Astrocyte (in vitro differentiated cells and primary cell): ENCODE measurements at places on chromosomes 1 and 21. TPM values are rescaled to one million over a fixed set of nuclear protein-coding genes. Genes with fewer than 3 reads are reported as not detected.

- no peak for DNase-seq
Observed at GRCh38 chr21:37550618-37551330, 184.2 kb downstream of the DYRK1A start.

DNA sequence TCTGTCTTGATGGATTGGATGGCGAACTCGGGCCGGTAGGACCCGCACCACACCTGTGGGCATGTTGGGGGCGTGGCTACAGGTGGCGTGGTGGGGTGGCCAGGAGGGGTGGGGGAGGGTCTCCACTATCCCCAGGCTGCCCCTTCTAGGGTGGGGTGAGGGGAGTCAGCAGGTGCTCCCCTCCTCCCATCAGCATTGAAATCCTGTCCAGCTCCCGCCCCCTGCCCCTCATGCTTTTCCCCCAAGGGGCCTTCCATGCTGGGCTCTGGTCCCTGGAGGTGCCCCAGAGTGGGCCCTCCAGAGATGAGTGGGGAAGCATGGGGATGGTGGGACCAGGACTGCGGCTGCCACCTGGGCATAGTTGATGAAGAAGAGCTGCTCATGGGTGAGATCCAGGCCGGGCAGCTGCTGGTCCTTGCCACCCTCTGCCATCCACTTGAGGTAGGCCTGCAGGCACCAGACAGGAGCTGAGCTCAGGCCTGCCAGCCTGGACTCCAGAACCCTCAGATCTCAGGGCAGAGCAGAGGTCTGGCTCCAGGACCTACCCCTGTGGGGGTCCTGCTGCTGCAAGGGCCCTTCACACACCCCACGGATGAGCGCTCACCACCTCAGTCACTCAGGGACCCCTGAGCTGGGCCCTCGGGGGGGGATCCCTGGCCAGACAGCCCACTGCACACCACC is 5.1 kb downstream of the PRXL2B start:
- no peak for DNase-seq

DNA sequence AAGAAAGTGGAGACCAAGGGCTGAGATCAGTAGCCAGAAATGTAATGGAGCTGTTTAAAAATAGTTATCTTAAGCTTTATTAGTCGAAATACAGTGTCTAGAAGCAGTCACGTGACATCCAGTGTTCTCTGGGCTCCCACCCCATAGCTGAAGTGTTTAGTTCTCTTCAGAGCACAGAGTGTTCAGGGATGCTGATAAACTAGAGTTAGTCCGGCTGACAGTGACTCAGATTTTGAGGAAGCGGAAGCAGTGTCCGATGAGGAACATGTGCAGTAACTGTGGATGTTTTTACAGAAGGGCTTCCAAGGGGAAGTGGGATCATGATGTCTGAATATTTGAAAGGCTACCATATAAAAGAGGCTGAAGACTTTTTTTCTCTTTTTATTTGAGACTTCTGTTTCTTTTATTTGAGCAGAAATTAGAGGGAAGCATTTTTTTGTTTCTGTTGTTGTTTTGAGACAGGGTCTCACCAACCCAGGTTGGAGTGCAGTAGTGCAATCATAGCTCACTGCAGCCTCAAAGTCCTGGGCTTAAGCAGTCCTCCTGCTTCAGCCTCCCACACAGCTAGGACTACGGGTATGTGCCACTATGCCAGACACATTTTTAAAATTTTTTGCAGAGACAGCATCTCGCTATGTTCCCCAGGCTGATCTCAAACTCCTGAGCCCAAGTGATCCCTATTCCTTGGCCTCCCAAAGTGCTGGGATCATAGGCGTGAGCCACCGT is 124.2 kb downstream of the GALNT2 start:
- DNase-seq: peak; percentile 57

DNA sequence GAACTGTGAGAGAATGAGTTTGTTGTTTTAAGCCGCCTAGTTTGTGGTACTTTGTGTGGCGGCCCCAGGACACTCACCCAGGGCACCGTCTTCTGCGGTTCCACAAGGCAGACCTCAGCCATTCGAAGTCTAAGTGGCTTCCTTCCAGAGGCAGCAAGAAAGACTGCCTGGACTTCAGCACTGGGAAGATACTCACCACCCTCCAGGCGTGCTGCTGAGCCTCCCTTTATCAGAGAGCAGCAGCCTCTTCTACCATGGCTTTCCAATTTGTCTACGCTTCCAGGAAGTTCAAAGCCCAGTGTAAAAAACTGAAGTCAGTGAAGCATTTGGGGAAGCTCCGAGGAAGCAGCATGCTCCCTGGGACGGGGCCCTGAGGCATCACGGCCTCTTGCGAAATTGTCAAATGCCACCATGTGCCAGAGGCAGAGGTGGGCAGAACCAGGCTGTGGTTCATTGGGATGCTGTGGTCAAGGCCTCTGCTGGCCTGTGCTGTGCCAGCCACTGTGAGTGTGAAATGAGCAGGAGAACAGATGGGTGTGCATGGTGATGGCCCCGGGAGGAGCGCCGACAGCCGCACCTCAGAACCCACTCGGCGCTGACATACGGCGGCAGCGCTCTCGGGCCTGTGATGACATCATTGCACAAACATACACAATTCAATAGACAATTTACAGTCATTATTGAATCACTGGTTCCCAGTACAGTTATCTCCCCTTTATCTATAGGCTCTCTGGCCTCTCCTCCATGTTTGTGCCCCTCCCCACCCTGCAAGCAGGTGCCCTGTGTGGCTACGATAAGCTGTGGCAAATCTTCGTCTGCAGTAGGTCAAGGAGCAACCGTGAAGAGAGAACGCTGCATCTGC is 110.4 kb downstream of the PDE9A start:
- no peak for DNase-seq

GRCh38 chr1:80987106-80987505 is 813.6 kb upstream of the ADGRL2 start:
- DNase-seq: peak; percentile 1

- no peak for DNase-seq
Observed at GRCh38 chr1:66641891-66642473, 108.0 kb downstream of the SGIP1 start.

- no peak for DNase-seq
Observed at GRCh38 chr1:153535242-153536011, at the start of gene S100A6. Gene S100A6, minus strand, starts transcription at chr1:153535991. Its CDS starts 652 bp downstream, at chr1:153535339.

- DNase-seq: no peak
Observed at GRCh38 chr1:2848006-2848670, 46.6 kb upstream of the TTC34 start.

DNA sequence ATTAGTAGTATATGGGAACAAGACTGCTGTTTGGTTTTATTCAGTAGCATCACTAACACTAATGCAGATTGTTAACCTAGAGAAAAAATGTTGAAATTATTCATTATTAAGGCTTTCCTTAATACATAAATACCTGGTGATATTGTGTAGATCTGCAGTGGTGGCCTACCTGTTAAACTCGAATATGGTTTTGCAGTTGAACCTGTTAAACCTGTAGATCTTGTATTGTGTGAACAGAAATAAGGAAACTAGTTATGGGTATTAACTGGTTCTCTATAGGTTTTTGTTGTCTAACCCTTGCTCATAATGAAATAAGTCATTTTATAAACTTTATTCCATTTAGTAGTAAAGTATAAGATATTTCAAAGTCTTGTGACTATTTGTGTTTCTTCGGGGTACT is 23.9 kb downstream of the PKN2 start:
- no peak for DNase-seq

DNA sequence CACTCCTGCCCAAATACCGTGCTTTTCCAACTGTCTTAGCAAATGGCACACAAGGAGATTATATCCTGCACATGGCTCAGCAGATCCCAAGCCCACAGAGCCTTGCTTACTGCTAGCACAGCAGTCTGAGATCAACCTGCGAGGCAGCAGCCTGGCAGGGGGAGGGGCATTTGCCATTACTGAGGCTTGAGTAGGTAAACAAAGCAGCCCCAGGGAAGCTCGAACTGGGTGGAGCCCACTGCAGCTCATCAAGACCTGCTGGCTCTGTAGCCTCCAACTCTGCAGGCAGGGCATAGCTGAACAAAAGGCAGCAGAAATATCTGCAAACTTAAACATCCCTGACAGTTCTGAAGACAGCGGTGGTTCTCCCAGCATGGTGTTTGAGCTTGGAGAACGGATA is 70.1 kb upstream of the PTBP2 start:
- DNase-seq: no peak

DNA sequence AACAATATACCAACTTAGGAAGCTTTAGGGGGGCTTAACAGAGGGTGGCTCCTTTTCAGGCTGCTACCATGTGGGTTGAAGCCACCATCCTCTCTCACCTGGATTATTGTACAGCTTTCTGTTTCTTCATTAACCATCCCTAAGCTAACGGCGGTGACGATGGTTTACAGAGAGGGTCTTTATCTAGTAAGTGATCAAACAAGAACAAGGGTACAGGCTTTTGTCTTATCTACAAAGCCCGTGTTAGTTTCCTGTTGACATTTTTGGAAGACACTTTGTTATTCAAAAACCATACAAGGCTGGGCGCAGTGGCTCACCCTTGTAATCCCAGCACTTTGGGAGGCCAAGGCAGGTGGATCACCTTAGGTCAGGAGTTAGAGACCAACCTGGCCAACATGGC is 20.4 kb downstream of the SLC25A33 start:
- DNase-seq: no peak

GRCh38 chr1:217026531-217026930 is 303.3 kb upstream of the ESRRG start:
- DNase-seq: peak; percentile 19

- DNase-seq: no peak
Observed at GRCh38 chr1:87830432-87830978, 501.8 kb downstream of the LMO4 start.

- no peak for DNase-seq
Observed at GRCh38 chr1:156638189-156638985, 3.5 kb upstream of the BCAN start.

DNA sequence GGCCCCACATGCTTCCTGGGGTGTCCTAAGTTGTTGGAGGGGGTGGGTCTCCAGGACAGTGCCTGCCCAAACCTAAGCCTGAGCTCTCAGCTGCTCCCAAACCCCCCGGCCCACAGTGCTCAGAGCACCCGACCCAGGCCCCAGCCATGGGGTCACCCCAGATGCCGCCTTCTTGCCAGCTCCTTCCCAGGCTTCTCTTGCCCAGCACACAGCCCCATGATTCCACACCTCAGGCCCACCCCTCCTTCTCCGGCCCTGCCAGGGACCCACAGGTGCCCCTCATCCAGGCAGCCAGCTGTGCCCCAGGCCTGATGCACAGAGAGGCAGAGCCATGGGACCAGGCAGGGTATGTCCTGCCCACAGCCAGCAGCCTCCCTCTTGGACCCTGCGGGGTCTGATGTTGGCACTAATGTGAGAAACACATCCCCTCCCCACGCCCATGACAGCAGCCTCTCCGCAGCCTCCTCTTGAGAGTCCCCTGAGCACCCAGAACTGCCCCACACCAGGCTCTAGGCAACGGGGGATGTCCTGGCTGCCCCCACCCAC is 4.9 kb downstream of the WNT9A start:
- no peak for DNase-seq

DNA sequence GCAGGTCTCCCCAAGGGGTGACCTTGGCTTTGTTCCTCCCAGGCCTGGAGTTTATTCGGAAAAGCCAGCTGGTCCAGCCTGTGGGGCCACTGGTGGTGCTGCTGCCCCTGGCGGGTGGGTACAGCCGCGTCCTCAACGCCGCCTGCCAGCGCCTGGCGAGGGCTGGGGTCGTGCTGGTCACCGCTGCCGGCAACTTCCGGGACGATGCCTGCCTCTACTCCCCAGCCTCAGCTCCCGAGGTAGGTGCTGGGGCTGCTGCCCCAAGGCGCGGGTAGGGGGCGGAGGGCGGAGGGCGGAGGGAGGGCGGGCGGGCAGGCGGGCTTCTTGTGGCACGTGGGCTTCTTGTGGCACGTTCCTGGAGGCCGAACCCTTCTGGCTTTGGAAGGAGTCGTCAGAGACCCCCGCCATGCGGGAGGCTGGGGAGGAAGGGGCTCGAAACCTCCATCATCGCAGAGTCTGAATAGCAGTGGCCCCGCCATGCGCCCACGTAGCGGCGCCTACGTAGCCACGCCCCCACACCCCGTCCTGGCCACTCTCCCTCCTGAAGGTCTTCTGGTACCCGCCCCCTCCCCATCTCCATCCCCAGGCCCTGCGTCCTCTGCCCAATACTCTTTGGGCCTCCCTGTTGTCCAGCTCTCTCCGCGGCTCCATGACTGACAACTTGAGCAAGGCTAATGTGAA is 16.7 kb downstream of the PCSK9 start:
- no peak for DNase-seq

- no peak for DNase-seq
Observed at GRCh38 chr1:44609412-44609767, 64.9 kb downstream of the TMEM53 start.

DNA sequence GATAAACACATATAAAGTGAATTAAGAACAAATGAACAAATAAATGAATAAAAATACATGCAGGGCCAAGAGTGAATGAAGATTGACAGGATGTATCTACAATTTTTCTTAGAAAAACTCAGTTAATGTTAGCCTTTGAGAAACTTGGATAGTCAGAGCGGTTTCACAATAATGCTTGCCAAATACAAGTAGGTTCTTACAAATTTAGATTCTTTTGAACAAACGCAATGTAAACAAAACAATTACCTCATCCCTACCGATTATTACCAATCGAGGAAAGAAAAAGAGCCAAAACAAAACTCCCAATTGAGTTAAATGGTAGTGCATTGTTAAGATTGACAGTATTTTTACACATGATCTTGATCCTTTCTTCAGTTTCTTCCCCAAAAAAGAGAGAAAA is 176.9 kb upstream of the DEPDC1 start:
- DNase-seq: no peak

The GNG4 gene
- total RNA-seq: 2.6 and 3.8 TPM in 2 replicates

The ASTN1 gene
- 0.41 and 0.50 TPM in 2 replicates for total RNA-seq

The CFAP74 gene
- total RNA-seq: not detected in 2 replicates

The ANXA9 gene
- total RNA-seq: not detected in 2 replicates

The CADM3 gene
- total RNA-seq: 18.2 and 26.2 TPM in 2 replicates

The MFAP2 gene
- 121 and 132 TPM in 2 replicates for total RNA-seq

The SPTA1 gene
- 0.02 and 0.09 TPM in 2 replicates for total RNA-seq

The TFF3 gene
- total RNA-seq: 0.84 TPM in 1 of 2 replicates, not detected in the other

The SPATA1 gene
- 0.41 and 1.4 TPM in 2 replicates for total RNA-seq

The LORICRIN gene
- not detected in 2 replicates for total RNA-seq

The AUNIP gene
- 1.3 and 2.1 TPM in 2 replicates for total RNA-seq
